ENCODE measurements at places on chromosomes 11 and 22. TPM values are rescaled to one million over a fixed set of nuclear protein-coding genes. Genes with fewer than 3 reads are reported as not detected.

DNA sequence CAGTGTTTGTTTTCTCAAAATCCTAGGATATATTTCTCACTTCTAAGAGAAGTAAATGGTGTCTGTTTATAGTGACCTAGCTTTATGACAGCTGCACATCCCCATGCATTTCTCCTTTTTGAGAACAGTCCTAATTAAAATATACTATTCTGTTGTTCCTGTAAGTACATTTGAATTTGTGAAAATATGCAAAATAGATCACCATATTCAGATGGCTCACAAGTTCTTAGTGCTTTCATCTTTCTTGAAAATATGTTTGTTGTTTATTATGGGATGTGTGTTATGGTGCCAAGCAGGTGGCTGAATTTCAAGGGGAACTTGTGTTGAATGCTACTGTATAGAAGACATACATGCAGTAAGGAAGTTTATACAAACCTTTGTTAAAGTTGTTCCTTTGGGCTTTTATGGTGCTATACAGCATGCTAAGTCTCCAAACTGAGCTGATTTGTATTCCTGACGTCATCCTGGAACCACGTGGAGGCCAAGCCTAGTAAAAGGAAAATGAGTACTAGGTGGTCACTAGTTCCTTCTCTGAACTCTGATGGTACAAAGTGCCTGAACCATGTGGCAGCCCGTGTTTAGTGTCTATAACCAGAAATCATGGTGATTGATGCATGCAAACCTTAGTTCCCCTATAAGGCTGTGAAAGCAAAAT lies 7.8 kb upstream of the VSTM5 start:
- no peak for DNase-seq

DNA sequence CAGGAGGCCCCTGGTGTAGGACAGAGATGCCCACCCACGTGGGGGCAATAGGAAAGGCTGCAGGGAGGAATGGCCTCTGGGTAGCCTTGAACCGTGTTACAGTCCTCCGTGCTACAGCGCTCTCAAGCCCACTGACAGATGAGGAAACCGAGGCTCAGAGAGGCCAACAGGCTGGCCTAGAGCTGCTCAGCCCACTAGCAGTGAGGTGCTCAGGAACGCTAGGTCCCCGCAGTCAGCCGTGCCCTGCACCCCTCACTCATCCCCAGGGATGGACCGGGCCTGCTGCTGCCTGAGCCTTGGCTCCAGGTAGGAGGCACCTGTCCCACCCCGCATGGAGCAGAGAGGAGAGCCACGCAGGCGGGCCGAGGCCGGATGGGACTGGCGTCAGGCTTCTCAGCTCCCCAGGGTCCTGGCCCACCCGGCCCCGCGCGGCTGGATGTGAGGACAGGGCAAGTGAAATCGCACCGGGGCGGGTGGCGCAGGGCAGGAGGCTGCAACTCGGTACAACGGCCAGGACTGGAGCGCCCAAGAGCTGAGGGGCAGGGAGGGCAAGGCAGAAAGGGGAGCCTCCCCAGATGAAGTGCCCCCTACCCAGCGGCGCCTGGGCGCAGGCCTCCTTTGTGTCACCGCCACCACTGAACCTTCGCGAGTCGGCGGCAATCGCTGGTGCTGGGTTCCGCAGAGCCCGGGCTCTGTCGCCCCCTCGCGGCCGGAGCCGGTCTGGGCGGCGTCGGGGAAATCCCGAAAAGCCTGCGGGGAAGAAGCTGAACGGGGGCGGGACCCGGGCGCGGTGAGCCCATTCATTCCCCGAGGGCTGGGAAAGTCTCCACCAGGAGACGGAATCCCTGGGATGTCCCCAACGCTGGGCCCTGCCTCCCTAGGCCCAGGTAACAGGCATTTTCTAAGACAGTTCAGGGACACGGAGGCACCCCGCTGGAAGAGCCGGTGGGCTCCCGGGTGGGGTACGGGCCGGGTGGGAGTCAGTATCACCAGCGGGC lies 8.4 kb upstream of the SLC2A11 start:
- DNase-seq = no peak

DNA sequence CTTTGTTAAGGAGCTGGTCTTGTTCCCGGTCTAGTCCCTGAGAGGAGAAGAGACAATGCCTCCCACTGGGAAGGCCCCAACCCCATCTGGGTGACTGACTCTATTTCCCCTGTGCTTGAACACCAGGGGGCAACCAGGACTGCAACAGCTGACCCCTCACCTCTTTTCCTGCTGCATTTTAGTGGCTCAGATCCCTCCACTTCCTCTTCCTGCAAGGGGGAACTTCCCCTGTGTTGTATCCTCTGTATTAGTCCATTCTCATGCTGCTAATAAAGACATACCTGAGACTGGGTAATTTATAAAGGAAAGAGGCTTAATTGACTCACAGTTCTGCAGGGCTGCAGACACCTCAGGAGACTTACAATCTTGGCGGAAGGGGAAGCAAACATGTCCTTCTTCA lies 84.3 kb upstream of the LMO1 start:
- no peak for DNase-seq

Gene OAF
- 20.9 TPM for total RNA-seq

Gene APOBEC3B
- total RNA-seq = 4.0 TPM

Gene CARD18
- not detected for total RNA-seq

Gene SYT13
- 0.50 TPM for total RNA-seq

Gene OR2AG1
- not detected for total RNA-seq

Gene RGL4
- total RNA-seq = not detected

Measured in astrocyte (in vitro differentiated cells and primary cell).